CD14-positive monocyte (primary cell): ENCODE measurements at places on chromosomes 12 and 14.

- no peak for DNase-seq
Observed at GRCh38 chr12:131598717-131599116, 112.2 kb upstream of the SFSWAP start.

- no peak for DNase-seq
Observed at GRCh38 chr12:51589060-51589459, 2.0 kb upstream of the SCN8A start.

- DNase-seq, result no peak
Observed at GRCh38 chr12:108462686-108463085, 52.4 kb upstream of the FICD start.

GRCh38 chr12:76964784-76965571, 86.2 kb upstream of the CSRP2 start:
- no peak for DNase-seq

- no peak for DNase-seq
Observed at GRCh38 chr12:3184485-3184884, 107.3 kb downstream of the TSPAN9 start.
